ENCODE measurements at places on chromosomes 2 and 18.
A peak's percentile ranks its signal among the peaks of the same experiment; 100 is the strongest.

GRCh38 chr2:37856101-37856751 lies 68.9 kb upstream of the RMDN2 start:
- DNase-seq: no peak

GRCh38 chr18:36139245-36139644 lies 9.5 kb downstream of the ELP2 start:
- no peak for DNase-seq

DNA sequence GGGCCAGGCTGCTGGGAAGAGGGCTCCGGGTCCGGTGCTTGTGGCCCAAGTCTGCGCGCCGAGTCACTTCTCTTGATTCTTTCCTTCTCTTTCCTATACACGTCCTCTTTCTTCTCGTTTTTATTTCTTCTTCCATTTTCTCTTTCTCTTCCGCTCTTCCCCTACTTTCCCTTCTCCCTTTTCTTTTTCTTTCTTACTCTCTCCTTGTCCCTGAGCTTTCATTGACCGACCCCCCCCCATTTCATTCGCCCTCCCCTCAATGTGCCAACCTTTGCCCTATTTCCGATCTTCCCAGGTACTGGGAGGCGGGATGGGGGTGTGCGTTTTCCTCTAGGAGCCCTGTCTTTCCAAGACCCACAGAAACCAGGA lies 1.8 kb downstream of the ONECUT2 start:
- no peak for DNase-seq

- DNase-seq: no peak
These were observed at the start of gene VIT for GRCh38 chr2:36696533-36696932. Gene VIT, plus strand, starts transcription at chr2:36696707. Its CDS starts 19,664 bp downstream, at chr2:36716371.

DNA sequence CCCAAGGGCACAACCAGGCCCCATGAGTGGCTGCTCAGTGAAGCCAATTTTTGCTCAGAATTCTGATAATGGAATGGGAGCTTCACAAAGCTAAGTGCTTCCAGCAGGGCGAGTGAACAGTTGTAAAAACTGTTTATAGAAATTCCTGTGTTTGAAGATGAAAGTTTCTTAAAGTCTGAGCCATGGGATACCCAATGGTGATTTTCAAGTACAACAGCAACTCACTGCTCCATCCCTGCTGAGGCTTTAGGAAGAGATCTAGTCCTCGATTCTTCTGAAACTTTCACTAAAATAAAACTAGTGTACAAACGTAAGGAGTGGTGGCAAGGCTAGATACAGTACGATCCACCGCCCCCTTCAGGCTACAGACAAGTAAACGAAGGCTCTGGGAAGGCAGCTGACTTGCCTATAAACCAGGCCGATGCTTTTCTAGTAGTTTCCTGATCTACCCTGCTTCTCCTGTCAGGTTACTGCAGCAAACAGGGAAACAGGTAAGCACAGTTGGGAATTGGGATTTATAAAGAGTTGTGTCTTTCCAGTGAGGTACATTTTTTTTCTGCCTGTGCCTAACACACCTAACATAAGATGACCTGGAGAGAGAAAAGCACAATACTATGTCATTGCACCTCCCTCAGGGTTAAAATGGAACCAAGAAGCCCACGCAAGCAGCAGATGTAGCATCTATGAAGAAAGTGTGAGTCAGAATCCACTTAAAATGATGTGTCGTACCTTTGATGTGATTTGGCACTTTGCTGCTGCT lies 108.7 kb downstream of the UXS1 start:
- DNase-seq: no peak

- DNase-seq: no peak
These were observed 12.1 kb downstream of the TMEM131 start for GRCh38 chr2:97983698-97984097.

GRCh38 chr2:237749002-237749401 lies 49.6 kb upstream of the RBM44 start:
- no peak for DNase-seq

- DNase-seq: no peak
These were observed 147.7 kb upstream of the PKDCC start for GRCh38 chr2:41900101-41900577.

DNA sequence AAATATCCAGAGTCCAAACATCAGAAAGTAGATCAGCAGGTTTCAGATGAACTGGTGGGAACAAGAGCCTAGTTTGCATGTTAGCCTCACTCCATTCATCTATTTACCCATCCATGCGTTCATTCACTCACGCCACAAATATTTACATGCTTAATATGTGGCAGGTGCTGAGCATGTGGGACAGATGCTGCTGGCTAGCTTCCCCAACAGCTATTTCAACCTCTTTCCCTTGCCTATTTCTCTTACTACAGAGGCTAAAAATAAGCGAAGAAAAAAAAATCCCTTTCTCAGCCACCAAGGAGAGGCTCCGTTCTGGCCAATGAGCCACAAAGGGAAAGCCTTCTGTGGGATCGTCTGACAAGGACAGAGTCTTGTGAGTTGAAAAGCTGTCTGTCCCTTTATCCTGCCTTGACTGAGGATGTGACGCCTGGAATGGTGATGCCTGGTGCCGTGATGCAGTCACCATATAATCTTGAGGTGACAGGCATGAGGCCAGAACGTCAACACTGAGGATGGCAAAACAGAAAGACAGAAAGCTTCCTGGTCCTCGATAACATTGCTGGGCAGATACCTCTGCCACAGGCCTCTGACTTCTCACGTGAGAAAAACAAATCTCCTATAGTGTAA lies 78.2 kb downstream of the KCTD1 start:
- DNase-seq: peak; percentile 88
